ENCODE measurements at places on chromosomes 7 and 10. TPM values are rescaled to one million over a fixed set of nuclear protein-coding genes. Genes with fewer than 3 reads are reported as not detected.

Gene CPA4
- 1.4 TPM for total RNA-seq

Gene CYP26C1
- total RNA-seq, result 0.23 TPM

Gene CTTNBP2
- total RNA-seq, result 25.4 TPM

Gene VAX1
- 4.6 TPM for total RNA-seq

Gene SPDYE11
- not detected for total RNA-seq

Gene COBL
- total RNA-seq, result 5.1 TPM

Gene FBXO24
- not detected for total RNA-seq

Gene OR2A5
- not detected for total RNA-seq

Gene SEC31B
- total RNA-seq, result 5.3 TPM

Gene GIMAP1
- total RNA-seq, result 1.4 TPM

Gene FFAR4
- total RNA-seq, result 1.2 TPM

Gene FERD3L
- total RNA-seq, result not detected

Gene FKBP14
- 11.1 TPM for total RNA-seq

Data from diencephalon (tissue), 1 donor.